ENCODE measurements at places on chromosomes 12 and 14. TPM values are rescaled to one million over a fixed set of nuclear protein-coding genes. Genes with fewer than 3 reads are reported as not detected.
A peak's percentile ranks its signal among the peaks of the same experiment; 100 is the strongest.

The GLIPR1L1 gene
- total RNA-seq = not detected

The NDUFA9 gene
- total RNA-seq = 112 TPM

The RASAL1 gene
- total RNA-seq = not detected

The EIF2S3B gene
- total RNA-seq = 6.8 TPM

The GALNT8 gene
- not detected for total RNA-seq

DNA sequence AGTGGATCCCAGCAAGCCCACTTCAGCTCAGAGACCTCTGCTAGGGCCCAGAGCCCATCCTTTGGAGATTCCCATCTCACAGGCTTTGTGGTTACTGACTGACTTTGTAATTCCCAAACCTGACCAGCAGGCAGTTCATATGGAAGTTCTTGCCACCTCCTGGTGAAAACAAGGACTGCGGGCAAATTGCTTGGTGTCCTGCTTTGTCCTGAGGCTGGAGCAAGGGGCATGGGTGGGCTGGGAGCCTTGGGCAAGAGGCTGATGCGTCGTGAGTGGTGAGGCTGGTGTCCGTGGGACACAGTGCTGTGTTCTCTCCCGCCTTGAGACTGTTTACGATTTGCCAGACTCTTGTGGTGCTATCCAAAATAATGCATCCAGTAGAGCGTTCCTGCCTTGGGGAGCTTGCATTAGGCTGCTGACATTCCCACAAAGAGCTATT is 91.0 kb downstream of the LRRC74A start:
- peak; percentile 84 for DNase-seq

DNA sequence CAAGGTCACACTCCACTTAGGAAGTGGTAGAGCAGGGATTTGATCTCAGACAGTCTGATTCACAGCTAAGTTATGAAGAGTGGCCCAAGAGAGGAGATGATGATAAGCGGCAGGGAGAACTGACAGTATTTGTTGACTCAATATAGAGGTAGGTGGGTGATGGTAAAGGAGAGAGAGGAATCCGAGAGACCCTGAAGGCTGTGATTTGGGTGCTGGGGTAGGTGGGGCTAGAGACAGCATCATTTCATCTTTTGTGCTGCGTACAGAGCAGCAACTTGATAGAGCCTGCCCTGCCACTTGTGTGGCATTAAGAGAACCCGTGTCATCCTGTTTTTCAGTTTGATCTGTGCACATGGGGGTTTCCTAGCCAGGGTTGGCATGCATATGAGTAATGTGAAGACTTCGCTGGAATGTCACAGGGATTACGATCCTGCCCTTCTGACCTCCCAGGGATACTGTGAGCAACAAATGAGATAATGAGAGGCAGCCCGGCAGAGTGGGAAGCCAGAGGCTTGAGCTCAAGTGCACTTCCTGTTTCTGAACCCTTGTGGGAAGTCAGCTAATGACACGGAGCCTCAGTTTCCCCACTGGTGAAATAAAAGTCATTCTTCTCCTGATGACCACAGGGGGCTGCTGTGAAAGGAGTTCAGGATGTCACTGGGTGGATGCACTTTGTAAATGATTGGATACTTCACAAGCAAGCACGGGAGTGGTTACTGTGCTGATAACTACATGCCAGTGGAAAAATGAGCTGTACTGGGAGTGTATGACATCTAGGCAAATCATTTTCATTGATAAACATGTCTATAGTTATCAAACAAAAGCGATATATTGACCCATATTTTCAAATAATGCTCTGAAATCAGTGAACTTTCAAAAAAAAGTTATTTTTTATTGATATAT is 59.5 kb upstream of the IGF1 start:
- peak; percentile 81 for DNase-seq

DNA sequence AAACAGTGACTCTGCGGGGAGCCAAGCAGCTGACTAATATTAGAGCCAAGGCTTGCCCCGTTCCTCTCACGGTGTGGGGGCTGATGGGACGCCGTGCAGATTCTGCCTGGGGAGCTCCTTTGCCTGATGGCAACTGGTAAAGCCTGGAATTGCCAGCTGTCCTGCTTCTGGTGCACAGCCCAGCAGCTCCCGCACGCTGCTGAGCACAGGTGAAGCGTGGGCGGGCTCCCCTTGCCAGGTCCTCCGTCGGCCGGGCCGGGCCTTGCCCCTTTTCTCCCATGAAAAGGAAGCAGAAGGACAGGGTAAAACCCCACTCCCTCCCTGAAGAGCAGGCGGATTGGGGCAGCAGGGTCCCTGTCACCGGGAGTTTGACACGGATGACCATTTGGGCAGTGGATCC is 79.0 kb downstream of the WDR20 start:
- no peak for DNase-seq

DNA sequence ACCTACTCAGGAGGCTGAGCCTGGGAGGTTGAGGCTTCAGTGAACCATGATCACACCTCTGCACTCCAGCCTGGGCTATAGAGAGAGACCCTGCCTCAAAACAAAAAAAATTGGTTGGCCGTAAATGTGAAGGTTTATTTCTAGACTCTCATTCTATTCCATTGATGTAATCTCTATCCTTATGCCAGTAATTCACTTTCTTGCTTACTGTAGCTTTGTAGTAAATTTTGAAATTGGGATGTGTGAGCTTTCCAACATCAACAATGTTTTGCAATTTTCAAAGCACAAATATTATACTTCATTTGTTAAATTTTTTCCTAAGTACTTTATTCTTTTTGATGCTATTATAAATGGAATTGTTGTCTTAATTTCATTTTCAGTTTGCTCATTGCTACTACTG is 24.6 kb downstream of the LIN52 start:
- no peak for DNase-seq

- no peak for DNase-seq
Observed at GRCh38 chr14:57364659-57365450, 25.5 kb upstream of the NAA30 start.

DNA sequence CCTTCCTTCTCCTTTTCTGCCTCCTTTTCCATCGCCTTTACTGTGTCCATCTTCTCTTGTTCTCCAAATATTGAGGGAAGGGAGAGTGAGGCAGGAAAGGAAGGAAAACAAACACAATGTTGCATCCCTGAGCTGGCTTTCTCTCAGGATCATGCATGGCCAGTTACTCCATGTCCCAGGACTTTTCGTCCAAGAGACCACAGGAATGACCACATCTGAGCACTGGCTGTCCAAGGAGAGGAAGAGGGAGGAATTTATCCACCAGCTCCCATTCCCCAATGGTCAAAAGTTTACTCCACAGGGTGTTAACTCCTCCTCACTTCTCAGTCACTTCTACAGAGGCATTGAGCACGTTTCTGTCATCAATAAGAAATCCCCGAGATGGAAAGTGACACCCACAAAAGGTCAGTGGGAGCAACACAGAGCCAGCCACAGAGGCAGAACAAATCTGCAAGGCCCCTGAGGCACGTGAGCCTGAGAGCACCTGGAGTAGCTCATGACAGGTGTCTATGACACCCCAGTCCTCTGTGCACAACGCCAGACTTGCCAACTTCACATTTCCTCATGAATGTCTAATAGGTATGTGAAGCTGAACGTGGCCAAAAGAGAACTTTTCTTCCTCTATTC is 177.3 kb upstream of the NUDT4 start:
- no peak for DNase-seq

- DNase-seq = no peak
Observed at GRCh38 chr14:74863274-74863673, 12.7 kb downstream of the PROX2 start.

- DNase-seq = no peak
Observed at GRCh38 chr12:68439368-68440045, 107.3 kb upstream of the MDM1 start.

DNA sequence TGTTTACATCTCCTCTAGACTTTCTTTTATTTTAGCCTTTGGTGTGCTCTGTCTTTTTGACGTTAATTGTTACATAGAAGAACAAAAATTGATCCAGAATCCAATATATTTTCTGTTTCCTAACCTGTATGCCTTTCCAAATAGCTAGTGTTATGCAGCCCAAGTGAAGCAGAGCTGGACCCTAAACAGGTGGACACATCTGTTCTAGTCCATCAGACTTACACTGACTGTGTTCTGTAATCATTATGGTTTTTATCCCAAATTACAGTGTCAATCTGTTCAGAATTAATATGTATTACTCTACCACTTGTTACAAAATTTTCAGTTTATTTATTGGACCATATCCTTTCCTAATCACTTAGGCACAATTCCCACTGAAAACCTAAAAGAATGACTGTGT is 176.8 kb upstream of the FOXG1 start:
- no peak for DNase-seq

GRCh38 chr12:94557746-94558295 is 92.5 kb downstream of the TMCC3 start:
- DNase-seq = no peak

GRCh38 chr14:22822016-22822570 is 6.9 kb upstream of the SLC7A7 start:
- no peak for DNase-seq

DNA sequence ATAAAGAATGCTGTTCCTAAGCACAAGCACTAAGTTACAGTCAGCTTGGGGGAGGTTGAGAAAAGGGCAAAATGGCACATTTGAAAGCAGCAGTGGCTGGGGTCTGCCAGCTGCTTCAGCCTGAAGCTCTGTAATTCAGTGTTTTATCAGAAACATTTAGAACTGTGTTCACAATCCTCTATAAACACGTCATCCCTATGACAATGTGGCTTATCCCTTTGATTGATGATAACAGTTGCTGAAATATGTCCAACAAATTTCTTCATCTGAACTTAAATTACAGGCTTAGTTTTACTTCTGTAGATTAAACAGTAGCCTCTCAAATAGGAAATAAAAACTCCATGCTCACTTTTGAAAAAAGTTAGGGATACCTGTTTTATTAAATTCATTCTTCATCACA is 108.8 kb downstream of the VEZT start:
- DNase-seq = peak; percentile 77

DNA sequence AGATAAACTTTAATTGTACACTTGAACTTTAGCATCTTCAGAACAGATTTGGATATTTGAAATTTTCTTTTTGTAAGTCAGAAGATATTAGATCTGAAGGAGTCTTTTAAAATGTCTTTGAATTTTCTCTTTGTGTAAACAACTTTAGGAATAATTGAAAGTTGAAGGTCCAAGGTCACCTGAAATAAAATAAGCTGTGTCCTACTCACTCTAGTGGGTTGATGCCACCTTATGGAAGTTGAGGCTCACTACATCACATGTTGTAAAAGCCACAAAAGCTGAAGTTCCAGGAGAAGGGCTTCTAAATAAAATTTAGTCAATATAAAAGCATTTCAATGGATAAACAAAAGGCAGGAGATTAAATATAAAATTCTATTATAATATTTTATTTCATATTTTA is 122.0 kb upstream of the ATXN7L3B start:
- DNase-seq = peak; percentile 17

GRCh38 chr14:22375321-22375930 is 213.6 kb downstream of the DAD1 start:
- peak; percentile 68 for DNase-seq

- DNase-seq = no peak
Observed at GRCh38 chr14:99904506-99904905, 111.3 kb downstream of the EML1 start.

DNA sequence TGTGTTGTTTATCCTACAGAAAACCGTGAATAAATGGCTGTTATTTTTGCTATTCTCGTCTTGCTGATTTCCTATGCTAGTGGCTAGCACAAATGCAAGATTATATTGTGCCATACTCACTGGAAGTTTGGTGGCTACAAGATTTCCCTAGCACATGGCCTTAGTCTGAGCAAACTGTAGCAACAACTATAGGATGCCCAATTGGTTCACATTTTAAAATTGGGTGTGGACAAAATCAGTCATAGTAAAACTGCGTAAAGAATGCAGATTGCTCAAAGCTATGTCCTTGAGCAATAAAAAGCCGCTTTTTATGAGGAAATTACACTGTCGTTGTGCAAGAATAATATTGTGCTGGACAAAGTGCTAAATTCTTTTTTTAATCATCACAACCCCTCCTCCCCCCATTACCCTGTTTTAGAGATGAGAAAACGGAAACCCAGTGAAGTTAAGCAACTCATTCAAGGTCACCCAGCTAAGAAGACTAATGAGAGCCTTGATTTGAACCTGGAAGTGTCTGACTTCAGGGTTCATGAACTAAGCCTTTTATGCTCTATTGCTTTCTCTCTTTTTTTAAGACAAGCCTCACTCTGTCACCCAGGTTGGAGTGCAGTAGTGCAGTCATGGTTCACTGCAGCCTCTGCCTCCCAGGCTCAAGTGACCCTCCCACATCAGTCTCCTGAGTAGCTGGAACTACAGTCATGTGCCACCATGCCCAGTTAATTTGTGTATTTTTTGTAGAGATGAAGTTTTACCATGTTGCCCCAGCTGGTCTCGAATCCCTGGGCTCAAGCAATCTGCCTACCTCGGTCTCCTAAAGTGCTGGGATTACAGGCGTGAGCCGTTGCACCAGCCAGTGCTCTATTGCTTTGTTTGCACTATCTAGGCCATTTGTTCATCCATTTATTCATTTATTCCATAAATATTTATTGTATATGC is 73.6 kb downstream of the SRGAP1 start:
- DNase-seq = peak; percentile 96

DNA sequence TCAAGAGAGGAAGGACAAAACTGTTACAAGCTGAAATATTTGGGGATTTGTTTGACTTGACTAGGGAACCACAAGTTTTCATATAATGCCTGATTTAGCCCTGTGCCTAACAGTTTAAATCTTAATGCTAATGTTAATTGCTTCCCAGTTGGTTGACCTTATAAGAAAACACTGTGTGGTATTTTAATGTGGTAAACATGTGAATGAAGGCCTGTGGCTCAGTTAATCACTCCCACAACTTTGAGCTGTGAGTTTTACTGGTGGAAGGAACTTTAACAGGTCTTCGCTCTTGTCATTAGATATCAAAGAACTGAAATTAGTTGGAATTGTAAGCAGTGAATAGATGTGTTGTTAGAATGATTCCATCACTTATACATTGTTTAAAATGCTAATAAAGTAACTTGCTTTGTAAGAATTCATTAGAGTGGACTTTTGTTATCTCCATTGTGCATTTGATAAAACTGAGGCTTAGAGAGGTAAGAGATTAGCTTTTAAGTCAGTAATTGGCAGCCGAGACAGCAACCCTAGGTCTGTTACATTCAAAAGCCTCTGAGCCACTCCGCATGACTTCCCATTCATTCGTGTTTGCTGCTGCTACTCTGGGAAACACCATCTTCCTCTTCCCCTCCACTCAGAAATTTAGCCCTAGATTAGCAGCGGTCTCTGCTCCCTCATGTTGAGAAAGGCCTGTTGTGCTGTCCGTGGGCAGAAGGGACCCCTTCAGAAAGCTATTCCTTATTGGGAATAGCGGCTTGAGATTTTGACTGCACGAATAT is 1.0 kb upstream of the TBK1 start:
- DNase-seq = peak; percentile 19

- no peak for DNase-seq
Observed at GRCh38 chr14:91289464-91289863, 45.0 kb upstream of the GPR68 start.

GRCh38 chr12:92108651-92109050 is 37.0 kb downstream of the BTG1 start:
- DNase-seq = peak; percentile 78

- DNase-seq = peak; percentile 35
Observed at GRCh38 chr12:44286336-44286735, 450.5 kb downstream of the TMEM117 start.

DNA sequence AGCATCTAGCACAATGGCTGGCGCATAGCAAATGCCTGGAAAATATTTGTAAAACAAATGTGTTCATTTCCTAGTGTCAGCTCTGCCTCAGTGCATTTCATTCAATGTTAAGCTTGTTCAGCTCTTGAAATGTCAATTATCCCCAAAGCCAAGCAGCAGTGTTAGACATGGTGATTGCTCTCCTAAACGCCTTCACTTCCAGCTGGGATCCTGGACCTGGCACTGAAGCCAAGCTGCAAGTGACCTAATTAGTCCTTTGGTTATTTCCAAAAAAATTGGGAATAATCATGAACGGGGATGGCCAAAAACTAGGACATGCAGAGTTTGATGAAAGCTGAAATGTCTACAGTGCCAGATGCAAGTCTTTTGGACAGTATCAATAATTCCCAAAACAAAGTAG is 54.9 kb upstream of the MDGA2 start:
- no peak for DNase-seq
